ENCODE measurements at places on chromosomes 12 and 14.

- no peak for DNase-seq
Observed at GRCh38 chr12:68888243-68888642, 44.7 kb downstream of the CPM start.

DNA sequence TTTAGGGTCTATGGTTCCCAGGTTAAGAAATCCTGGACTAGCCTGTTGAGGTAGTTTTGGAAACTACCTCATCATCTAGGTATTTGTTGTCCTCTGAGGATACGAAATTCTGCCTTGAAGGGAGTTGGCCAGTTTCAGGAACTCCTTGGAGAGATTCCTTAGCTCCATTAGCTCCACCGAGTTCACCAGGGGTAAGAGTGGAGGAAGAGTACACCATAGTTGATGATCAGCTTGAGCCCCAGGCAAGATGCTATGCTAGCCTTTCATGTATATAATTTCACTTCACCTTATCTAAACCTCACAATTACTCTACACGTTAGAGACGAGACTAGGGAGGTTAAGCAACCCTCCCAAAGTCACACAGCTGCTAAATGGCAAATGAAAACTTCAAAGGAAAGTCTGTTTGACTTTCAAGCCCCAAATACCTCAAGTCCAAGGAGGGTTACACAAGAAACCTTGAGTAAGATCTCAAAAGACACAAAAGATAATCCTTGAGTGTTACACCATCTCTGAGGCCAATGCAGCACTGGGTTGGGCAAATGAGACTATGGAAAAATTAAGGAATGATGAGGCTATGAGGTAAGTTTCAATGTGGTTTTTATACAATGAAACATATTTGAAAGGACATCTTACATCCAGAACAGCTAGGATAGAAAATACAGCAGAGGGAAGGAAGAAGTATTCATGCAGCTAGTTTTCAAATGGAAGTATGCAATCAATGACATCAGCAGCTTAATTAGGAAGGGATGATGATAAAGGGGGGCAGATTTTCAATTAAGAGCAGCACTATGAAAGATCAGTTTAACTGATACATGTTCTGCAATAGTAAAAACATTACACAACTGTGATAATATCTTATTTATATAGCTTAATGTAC, 97.2 kb upstream of the KRAS start:
- DNase-seq = no peak

DNA sequence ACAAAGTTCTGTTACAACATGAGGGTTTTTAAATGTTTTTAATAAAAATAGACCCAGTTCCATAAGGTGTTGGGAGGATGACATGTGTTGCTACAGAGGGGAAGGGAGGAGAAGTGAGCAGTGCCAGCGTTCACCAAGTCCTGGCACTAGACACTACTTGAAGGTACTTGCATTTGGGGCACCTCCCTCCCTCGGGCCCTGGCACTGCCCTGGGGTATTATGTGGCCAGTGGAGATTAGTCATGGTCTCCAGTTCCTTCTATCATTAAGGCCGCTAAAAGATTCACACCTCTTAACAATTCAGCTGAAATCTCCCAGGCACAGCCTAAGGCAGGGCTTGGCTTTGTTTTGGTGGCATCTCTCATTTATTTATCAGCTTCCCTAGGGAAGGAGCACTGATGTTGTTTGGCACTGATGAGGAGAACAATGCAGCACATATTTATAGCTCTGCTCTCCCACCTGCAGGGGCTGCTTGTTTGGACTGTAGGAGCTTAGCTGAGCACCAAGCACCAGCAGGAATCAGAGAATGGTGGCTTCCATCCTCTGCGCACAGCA, 155.5 kb upstream of the NTF3 start:
- no peak for DNase-seq

DNA sequence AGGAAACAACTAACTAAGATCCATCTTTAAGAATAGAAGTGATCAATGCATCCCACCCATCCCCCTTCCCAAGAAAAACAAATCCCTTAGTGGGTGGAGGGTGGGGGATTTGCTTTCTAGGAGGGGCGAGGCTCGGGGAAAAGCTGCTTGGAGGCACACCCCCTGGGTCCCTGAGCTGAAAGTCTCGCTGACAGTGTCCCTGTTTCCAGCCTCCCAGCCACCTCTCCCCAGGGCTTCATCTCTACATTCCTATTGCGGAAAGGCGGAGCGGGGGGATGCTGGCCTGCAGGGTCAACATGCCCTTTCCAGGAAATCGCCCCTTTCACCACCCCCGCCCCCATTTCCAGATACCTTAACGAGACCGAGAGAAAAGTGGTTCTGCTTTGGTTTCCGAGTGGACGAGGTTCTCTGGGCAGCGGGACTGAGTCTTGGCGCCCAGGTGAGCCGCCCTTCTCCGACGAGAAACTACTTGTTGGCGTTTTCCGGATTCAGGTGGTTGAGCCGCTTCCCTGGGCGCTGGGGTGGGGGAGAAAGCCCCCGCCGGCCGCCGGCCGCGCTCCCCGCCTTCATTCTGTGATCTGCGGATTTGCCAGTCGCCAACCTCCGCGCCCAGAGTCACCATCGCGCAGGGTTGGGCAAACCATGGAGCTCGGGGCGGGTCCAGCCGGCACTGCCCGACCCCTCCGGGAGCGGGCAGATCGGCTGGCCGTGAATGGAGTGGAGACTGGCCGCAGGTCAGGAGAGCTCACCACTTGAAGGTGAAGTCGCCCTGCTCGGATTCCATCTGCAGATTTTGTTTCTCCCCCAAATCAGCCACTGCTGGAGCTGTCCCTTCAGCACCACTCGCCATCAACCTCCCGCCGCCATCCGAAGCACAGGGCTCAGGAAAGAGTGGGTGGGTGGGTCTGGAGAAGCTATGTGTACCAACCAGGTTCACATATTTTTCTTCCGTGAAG, 505 bp downstream of the KCNC2 start:
- no peak for DNase-seq

Measured in CD4-positive, alpha-beta memory T cell (primary cell).